ENCODE measurements at places on chromosomes 4 and X.

- no peak for DNase-seq
Measured at GRCh38 chr4:18914182-18914581, 892.6 kb upstream of the LCORL start.

GRCh38 chr4:186946682-186947294, 223.1 kb upstream of the FAT1 start:
- no peak for DNase-seq

DNA sequence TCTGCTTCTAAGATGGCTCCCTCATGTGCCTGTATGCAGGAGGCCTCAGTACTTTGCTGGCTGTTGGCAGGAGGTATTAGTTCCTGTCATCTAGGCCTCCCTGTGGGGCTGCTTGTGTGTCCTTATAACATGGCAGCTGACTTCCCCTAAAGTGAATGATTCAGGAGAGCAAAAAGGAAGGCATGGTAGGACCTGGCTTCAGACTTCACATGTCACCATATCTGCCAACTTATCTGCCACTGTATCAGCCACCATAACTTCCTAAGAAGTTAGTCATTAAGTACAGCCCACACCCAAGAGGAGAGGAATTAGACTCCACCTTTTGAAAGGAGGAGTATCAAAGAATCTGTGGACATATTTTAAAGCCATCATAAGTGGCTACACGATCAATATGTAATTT, 122.5 kb downstream of the UCHL1 start:
- no peak for DNase-seq

- DNase-seq, result no peak
Measured at GRCh38 chrX:24566240-24566639, 80.9 kb downstream of the PCYT1B start.

GRCh38 chrX:118528071-118528737, 32.6 kb downstream of the DOCK11 start:
- DNase-seq, result no peak

DNA sequence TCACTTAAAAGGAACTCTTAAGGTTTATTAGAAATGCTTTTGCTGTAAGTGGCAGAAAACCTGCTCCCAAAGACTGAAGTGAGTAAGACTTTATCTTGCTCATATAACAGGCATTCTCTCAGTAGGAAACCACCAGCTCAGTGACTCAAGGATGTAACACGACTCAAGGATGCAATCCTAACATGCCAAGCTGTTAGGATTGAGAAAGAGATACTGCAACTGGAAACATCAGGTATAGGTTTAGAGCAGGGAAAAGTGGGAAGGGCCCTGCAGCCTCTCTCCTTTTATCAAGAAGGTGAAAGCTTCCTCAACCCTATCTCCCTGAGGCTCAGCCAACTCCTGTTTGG, 11.9 kb upstream of the SLC9A7 start:
- no peak for DNase-seq

- DNase-seq, result no peak
Measured at GRCh38 chr4:186236126-186236525, 8.8 kb downstream of the KLKB1 start.

DNA sequence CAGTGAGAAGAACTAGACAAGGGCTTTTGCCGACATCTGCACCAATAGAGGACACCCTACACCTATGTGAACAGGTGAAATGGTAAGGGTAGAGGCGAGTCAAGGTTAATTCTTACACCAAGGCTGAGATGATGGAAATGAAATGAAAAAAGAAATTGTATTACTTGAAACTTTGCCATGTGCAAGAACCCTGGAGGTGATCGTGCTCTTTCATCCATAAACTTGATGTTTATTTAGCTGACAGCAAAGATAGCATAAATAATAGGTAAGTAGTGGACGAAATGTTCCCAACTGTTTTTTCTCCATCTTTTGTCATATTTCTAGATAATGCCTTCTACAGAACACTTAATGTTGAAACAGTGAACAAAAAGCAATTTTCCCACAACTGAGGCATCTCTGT, 162.5 kb downstream of the BANK1 start:
- no peak for DNase-seq

DNA sequence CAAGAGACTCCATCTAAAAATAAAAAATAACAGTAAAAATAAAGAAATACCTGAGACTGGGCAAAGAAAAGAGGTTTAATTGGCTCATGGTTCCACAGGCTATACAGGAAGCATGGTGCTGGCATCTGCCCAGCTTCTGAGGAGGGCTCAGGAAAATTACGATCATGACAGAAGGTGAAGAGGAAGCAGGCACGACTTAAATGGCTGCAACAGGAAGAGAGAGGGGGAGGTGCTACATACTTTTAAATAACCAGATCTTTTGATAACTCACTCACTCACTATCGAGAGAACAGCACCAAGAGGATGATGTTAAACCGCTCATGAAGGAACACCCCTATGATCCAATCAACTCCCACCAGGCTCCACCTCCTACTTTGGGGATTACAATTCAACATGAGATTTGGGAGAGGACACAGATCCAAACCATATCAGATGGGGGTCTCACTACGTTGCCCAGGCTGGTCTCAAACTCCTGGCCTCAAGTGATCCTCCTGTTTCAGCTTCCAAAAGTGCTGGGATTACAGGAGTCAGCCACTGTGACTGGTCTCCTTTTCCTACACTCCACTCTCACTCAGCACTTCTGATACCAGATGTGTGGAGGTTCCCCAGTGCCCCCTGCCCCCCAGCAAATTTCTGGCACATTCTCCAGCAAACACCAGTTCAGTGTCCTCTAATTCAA, 11.9 kb upstream of the ZNF157 start:
- DNase-seq, result no peak

DNA sequence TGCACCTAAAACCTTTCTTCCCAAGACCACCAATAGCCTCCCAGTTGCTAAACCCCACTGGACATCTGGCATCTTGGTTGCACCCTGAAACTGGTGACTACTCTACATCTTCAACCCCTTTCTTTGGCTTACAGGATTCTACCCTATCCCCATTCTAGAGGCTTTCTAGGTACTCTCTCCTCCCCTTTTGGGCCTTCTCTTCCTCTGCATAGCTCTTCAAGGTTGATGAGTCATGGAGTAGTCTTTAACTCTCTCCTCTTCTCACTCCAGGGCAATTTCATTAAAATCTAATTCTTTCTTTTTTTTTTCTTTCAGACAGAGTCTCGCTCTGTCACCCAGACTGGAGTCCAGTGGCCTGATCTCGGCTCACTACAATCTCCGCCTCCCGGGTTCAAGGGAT, 16.8 kb downstream of the APOO start:
- DNase-seq, result no peak

DNA sequence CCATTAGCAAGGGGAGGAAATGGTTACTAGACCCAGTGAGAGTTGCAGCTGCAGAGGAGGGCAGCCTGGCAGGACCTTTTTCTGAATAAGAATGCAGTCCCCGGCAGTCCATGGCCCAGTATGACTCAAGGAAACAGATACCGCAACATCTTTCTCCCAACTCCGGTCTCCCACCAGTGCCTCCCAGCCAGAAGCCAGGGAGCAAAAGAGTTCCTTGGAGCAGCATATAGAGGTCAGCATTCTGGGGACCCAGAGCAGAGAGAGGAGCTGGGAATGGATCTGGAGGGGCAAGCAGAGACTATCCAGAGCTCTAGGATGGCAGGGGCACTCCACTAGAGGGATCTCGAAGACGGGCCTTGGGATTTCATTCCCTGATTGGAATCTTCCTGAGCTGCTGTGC, 339.2 kb upstream of the AADAT start:
- DNase-seq, result no peak

GRCh38 chr4:173345648-173346047, 11.5 kb upstream of the HMGB2 start:
- DNase-seq, result no peak

- DNase-seq, result no peak
Measured at GRCh38 chrX:134373736-134374135, 86.2 kb upstream of the HPRT1 start.

- no peak for DNase-seq
Measured at GRCh38 chr4:88878642-88879041, 178.3 kb downstream of the FAM13A start.

DNA sequence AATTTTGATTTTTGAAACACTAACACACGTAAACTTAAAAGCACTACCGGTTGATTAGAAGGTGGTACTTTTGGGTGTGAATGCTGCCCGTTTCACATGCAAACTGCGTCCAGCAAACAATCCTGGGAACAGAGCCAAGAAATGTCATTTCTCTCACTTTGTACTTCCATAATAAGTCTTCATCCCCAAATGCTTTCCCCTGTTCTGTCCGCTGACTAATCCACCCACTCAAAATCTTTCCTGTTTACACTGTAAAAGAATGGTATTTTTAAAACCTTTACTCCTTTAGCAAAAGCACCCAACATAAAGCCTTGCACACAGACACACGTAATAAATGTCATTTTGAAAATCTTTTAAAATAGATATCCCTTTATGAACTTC, 39.1 kb upstream of the PDLIM5 start:
- DNase-seq, result no peak

- DNase-seq, result no peak
Measured at GRCh38 chr4:56183344-56183959, 203.8 kb downstream of the AASDH start.

DNA sequence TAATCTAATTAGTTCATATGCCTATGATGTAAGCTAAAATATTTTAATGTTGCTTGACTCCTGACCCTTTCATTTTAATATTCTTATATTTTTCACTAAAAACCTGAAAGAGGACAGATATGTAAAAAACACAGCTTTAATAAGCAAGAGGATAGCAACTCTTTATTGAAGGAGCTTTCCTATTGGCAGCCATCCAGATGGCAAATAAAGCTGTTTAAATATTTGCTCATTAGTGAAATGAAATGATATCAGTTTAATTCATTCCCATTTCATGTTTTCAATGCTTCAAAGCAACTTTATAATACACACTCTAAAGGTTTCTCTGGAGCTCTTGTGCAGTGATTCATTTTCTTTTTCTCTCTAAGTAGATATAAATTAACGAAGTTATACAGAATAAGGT, 473.4 kb downstream of the PCDH7 start:
- DNase-seq, result no peak

DNA sequence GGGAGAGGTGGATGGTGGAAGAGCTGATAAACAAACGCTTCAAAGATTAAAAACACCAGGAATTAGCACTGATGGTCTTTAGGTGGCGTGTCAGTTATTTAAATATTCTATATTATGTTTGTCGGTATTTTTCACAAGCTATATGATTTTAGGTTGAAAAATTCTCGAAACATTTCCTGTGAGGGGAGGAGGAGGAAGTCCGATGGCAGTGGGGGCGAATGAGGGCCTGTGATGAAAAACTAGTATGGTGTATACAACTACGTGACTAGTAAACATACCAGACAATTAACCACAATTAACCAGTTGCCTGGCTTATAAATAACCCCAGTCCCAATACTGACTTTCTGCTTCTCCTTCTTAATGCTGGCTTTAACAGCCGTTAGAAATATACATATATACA, 595 bp upstream of the NAP1L2 start:
- no peak for DNase-seq

DNA sequence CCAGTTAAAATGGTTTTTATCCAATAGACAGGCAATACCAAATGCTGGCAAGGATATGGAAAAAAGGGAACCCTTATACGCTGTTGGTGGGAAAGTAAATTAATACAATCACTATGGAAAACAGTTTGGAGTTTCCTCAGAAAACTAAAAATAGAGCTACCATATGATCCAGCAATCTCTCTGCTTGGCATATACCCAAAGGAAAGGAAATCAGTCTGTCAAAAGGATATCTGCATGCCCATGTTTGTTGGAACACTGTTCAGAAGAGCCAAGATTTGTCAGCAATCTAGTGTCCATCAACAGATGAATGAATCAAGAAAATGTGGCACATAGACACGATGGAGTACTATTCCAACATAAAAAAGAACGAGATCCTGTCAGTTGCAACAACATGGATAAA, 91.0 kb upstream of the SH3RF1 start:
- DNase-seq, result no peak

DNA sequence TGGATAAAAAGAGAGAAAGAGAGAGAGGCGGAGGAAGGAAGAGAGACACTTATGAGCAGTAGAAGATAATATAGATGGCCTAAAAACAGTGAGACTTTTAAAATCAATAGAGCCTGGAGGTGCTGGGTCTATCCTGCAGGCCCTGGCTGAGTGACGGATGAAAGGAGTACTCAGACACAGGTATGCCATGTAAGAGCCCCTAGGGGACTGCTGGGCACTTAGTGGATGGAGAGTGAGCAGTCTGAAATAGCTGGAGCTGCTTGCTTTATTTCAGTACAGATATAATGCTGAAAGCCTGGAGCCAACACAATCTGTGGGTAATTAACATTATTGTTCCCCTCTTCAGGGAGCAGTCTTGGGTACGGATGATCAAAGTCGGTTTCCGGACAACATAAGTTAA, 578.6 kb downstream of the SPOCK3 start:
- no peak for DNase-seq

DNA sequence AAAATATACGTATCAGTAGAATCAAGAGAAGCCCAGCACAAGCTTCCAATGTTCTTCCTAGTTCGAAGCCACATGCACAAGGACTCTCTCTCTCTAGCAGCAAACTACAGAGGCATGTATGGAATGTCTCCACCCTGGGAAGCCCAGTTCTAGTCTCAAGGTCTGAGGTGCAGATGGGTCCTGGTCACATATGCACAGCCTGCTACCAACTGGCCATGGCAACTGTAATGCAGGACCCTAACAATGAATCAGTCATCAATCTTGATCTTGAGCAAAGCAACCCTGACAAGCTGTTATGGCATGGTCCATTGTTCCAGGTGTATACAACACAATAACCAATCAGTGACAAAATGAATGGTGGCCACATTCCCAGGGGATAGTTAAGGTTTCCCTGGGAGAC, 55.8 kb downstream of the MBNL3 start:
- DNase-seq, result no peak

Data from vagina (tissue), 2 donors.